Uterus (tissue), 4 donors: ENCODE measurements at places on chromosomes 16 and 17. TPM values are rescaled to one million over a fixed set of nuclear protein-coding genes. Genes with fewer than 3 reads are reported as not detected.

DNA sequence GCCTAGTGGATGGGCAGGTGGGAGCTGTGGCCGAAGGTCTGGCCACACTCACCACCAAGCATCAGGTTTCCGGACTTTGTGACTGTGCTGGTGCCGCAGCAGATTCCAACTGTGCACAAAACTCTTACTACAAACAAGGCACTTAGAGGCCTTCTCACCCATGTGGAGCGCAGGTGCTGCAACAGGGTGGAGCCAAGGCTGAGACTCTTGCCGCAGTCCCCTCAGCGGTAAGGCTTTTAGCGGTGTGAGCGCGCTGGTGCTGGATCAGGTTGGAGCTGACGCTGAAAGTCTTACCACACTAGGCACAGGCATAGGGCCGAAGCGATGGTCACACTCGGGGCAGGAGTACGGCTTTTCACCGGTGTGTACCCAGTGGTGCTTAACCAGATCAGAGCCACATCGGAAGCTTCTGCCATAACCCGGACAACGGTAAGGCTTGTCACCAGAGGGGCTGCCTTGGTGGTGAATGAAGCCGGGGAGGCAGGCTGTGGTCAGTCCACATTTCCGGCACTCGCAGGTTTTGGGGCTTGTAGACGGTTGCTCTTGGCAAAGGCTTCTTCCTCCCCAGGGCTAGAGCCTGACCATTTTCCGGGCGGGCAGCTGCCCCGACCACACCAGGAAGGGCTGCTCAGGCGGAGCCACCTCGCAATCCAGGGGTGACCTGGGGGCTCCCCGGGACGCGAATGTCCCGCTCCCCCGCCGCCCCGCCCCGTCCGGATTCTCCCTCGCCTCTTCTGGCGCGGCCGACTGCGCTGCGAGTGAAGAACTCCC, 1.0 kb upstream of the ARMC5 start:
- no peak for DNase-seq

DNA sequence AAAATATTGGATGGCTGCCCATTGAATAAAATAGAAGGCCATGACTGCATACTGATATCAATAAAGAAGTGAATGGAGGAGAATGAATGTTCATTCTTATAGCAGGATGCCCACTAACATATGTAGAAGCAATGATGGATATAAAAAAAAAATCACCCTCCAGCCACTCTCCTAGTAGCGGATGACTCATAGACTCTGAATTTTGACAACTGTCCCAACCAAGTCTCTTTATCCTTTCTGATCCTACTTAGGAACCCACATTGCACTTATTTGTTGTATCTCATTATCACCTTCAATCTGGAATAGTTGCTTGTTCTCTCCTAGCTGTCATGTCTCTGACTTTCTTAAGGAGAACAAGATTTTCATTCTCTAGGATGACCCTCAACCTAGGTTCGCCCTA, 429.9 kb downstream of the HS3ST3B1 start:
- DNase-seq = no peak

Gene GPR139
- total RNA-seq = not detected

Gene SCARF1
- 4.4 TPM for total RNA-seq

DNA sequence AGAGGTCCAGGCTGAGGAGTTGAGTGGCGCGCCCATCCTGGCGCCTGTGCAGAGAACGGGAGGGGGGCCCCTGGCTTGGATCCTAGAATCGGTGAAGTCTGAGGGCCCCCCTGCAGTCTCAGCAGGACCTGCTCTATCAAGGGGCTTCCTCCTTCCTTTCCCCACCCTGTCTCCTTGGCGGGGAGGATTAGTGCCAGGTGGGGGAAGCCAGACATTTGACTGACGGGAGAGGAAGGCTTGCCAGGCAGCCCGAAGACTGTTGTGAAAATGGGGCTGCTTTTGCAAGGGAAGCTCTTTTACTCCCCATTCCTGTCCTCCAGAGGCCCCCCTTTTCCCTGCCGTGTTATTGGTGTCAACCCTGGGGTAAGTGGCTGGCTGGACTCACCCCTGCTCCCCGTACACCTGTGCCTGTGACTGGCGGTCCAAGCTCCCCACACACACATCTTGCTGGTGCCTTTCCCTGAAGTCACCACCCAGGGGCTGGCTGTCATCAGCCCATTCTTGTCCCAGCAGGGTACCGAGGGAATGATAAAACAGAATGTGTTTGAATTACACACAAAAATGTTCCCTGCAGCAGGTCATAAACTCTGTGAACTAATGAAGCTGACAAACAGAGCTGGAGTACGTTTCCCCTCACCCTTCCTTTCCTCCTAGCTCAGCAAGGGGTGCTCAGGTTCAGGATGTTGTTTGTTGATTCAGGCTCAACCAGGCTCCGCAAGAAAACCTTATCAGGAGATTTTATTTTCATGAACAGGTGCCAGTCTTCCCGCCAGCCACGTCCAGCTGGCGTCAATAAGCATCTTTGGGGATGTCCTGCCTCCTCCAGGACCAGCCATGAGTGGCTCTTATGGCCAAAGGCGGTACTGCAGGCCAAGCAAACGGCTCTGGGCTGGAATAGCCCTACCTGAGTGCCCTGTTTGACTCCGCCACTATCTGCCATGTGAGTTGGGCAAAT, 4.4 kb upstream of the ARMC7 start:
- DNase-seq = no peak
